Body of pancreas (tissue), 4 donors: ENCODE measurements at places on chromosomes 2 and 18. TPM values are rescaled to one million over a fixed set of nuclear protein-coding genes. Genes with fewer than 3 reads are reported as not detected.

GRCh38 chr2:217834057-217834620, 168.7 kb downstream of the TNS1 start:
- DNase-seq, result no peak

Gene RNF144A
- total RNA-seq, result 52.7 TPM

GRCh38 chr18:56185126-56185525, 453.3 kb downstream of the TXNL1 start:
- no peak for DNase-seq

GRCh38 chr2:168561991-168562390, 105.9 kb downstream of the CERS6 start:
- DNase-seq, result no peak

- no peak for DNase-seq
Measured at GRCh38 chr18:7592305-7593071, 25.4 kb downstream of the PTPRM start.

Gene MYL1
- not detected for total RNA-seq

Gene MYL12B
- 84.7 TPM for total RNA-seq

Gene DAW1
- not detected for total RNA-seq

Gene LRRC30
- total RNA-seq, result not detected

DNA sequence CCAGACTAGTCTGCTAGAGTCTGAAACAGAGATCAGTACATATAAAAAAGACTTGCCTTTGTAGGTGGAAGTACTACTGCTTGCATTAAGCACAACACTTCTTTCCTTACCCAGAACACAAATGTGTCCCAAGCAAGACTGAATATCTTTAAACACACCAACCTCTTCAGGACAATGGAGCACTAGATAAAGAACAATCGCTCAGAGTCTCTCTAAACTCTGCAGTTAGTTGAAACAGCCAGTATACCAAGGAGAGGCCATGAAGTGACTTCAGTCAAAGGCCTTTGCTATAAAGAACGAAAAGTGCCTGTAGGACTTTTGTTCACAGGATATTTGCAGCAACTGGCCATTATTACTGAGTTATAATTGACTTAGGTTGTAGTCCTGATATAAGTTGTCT, 9.9 kb upstream of the B4GALT6 start:
- DNase-seq, result no peak

DNA sequence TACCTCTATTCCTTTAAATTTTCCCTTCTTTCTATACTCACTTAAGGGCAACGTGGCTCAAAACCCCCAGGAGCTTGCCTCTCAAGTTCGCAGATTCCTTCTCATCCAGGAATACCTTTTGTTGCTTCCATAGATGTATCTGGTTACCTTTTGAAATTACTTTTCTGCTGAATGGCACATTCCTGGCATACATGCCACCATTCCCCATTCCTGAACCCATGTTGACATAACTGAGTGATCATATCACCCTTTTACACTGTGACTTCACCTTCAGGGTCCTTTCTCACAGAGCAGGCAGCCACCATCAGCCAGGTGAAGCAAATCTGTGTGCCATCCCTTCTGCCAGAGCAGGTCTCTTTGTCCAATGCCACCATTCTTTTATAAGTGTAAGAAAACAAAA, 615.8 kb downstream of the ARHGAP15 start:
- DNase-seq, result peak; percentile 22

Gene CHRND
- total RNA-seq, result not detected

Gene BCL11A
- total RNA-seq, result 14.3 TPM

- DNase-seq, result no peak
Measured at GRCh38 chr2:152042636-152043615, 55.9 kb downstream of the CACNB4 start.

DNA sequence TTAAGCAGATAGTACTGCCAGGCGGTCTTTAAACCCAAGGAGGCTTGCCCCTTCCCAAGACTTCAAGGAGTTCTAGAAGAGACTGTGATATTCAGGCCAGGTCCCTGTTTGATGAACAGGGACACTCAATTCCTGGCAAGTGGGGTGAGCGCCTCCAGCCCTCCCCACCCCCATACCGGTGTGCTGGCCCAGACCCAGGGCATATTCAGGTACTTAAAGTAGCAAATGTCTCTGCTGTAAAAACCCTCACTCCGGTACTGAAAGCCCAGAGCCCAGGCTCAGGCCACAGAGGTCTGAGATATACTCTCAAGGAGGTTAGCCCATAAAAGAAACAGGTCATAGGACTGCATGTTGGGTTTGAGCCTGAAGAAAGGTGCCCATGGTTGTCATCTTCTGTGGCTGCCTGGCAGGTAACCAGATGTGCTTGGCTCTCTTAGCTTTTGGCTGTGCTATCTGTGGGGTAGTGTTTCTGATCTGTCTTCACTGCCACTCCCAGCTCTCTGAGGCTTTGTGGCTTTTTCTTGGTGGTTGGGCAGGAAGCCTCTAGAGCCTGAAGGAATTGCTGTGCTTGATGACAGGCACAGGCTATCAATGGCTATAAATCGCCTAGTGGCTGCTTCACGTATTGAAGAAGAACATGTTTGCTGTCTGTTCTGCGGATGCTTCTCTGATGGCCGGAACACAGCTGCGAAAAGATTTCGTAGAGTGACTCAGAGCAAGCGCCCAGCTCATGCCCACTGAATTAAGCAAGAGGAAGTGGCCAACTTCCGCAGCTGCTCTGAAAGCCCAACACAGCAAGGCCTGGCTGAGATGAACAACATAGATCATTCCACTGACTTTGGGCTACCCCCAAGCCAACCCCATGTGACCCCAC, 63.3 kb upstream of the ALPP start:
- DNase-seq, result no peak

DNA sequence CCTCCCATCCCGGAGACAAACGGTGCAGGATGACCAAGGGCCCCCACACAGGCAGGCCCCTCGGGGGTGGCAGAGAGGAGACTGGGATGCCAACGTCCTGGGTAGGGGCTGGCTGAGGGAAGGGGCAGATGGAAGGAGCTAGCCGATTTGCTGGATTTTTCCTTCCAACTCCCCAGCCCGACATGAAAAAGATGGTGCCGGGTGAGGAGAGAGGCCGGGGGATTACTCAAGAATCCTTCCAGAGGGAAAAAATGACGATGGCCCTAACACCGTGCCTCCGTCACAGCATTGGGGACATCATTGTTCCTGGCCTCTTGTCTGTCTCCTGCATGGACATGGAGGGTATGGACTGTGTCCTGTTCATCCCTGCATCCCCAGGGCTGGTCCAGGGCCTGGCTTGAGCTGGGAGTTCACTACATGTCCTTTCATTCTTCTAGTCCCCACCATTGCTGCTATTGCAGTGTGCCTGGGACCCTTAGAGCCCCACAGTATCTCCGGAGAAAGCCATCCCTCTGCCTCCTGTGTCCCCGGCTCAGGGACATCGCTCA, 217.7 kb downstream of the TNS1 start:
- DNase-seq, result no peak

Gene CD28
- 0.52 TPM for total RNA-seq

DNA sequence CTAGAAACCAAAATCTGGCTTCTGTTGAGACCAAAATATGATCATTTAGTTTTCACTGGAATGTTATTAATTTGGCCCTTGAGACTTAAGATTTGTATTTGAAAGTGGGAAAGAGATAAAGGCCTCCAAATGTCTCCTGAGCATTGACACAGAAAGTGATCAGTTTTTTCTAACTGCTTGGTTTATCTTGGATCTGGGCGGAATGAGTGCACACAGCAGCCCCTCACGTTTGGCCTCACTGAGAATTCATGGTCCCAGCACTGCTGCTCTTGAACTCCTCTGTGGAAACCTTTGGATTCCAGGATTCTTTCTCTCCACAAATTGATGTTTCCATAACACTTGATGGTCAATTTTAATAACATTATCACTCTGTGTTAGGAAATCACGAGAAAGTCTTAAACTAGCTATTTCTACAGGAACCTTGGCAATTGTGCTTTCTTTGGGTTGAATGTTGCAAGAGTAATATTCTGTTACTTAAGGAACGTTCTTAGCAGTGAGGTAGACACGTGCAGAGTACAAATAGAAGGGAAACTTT, 180.3 kb upstream of the BCL2L11 start:
- DNase-seq, result no peak

DNA sequence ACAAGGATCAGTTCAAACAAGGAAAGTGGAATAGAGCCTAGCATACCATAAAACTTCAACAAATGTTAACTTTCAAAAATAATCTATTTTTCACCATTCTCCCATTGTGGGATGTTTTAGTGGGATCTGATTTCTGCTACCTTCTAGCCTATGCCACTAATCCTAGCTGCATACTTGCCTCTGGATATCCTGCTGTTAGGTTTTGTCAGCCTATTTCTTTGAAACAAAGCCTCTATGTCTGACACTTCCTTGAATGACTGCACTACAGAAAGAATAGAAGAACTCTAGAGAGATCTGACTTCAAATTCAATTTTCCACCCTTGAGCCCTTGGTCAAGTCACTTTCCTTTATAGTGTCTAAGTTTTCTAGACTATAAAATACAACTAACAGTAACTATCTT, 291.5 kb downstream of the PTH2R start:
- no peak for DNase-seq

GRCh38 chr2:120239488-120240287, 13.0 kb upstream of the RALB start:
- peak; percentile 55 for DNase-seq

GRCh38 chr2:9739531-9739964, 103.7 kb upstream of the TAF1B start:
- no peak for DNase-seq

Gene EML6
- 2.3 TPM for total RNA-seq

Gene STAT4
- total RNA-seq, result 2.6 TPM

Gene AGAP1
- total RNA-seq, result 21.3 TPM

DNA sequence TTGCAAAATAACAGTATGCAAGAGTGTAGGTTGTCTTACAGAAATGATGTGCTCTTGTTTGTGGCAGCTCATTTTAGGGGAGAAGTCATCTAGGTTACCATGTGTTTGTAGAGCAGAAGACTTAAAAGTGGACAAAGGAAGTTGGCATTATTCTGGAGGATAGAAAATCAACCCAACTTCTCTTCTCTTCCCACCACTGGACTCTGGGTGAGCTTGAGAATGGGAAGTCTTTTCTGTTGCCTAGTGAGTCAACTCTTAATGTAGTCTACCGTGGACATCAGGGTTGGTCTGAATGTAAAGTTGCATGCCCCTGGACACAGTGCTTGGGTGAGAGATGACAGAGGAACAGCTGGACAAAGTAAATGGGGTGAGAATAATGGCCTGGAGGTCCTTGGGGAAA, 98.3 kb downstream of the FMNL2 start:
- DNase-seq, result no peak

Gene LBX2
- total RNA-seq, result 7.6 TPM

DNA sequence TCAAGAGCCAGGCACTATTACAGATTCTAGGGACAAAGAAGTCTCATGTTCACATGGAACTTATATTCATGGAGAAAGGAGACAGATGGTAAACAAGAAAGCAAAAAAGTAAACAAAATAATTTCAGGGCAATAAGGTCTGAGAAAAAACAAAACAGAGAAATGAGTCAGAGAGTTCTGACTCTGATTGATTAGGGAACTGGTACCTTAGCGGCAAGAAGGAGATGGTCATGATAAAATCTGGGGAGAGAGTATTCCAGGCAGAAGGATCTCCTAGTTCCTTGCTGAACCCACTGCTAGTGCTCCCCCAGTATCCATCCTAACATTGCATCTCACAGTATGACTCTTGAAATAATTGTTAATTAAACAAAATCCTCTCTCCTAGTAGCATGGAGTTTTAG, 161.8 kb upstream of the KLF7 start:
- no peak for DNase-seq

Gene MZT2B
- total RNA-seq, result 106 TPM

DNA sequence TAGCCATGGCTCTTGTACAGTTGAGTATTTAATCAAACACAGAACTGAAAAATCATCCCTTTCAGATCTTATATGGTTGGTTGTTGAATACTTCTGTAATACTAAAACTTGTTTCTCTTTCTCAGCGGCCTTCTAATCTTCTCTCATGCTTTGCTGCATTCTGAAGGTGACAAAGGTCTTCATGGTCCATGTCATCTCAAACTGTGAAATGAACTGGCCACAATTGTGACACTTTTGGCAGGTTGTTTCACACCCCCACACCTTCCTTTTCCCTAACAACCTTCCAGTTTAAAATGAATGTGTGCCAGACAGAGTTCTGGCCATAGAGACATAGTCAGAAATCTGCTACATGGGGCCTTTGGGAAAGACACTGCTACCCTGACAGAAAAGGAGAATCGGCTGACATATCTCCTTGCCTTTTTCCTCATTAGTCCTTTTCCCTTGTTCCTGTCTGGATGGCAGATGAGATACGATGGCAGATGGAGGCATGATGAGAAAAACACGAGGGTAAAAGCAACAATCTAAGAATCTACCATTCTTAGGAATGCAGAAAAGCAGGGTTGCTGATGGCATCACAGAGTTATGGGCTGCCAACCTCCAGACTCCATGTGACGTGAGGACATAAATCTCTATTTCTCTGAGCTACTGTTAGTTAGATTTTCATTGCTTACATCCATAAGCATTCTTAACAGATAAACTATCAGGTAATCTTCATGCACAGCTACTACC, 106.5 kb downstream of the PIGN start:
- DNase-seq, result no peak

DNA sequence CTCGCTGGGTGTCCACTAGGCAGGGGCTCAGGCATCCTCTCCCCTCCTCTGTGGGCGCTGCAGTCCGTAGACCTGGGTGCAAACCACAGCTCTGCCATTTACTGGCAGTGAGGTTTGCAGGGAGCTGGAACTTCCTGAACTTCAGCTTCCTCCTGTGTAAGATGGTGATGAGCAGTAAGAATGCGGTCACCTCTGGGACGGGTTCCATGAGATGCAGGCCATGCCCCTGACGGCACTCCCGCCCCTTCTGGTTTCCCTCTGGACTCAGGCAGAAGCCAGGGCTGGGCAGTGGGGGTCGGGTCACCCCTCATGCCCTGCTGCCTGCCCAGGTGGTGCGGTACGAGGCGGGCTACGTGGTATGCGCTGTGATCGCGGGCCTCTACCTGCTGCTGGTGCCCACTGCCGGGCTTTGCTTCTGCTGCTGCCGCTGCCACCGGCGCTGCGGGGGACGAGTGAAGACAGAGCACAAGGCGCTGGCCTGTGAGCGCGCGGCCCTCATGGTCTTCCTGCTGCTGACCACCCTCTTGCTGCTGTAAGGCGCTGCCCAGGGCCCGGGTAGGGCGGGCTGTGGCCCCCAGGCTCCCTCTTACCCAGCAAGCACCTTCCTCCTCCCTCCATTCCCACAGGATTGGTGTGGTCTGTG, 1.5 kb downstream of the PROM2 start:
- DNase-seq, result no peak

DNA sequence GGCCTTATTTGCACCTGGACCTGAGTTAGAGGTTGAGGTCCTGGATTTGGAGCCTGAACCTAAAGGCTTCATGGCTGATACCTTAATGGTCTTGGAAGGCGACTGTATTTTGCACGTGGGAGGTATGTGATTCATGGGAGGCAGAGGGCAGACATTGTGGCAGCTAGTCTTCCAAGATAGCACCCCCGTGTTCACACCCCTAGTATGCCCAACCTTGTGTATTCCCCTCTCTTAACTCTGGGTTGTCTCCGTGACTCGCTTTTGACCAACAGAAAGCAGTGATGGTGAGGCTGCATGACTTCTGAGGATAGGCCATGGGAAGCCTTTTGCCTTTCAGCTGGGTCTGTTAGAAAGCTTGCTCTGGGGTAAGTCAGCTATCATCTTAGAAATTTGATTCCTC, 45.8 kb upstream of the HAAO start:
- DNase-seq, result no peak

Gene SETBP1
- 37.2 TPM for total RNA-seq
